ENCODE measurements at places on chromosomes 5 and 9.

DNA sequence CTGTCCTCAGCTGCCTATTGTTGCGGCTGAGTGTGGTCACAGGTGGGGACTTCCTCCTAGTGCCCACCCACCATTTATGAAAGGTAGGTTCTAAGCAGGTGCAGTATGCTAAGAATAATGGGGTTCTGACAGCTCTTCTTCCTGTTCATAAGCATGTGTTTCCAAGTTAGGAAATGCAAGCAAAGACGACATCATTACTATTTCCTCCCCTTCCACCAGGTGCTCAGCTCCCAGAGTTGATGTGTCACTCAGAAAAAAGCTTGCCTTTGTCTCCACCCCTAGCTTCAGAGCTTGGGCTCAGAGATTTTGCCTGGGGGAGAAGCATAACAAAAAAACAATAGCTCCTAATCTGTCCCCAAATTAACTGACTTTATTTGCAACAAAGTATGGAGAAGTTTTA is 1076.7 kb downstream of the NR2F1-AS1 start:
- DNase-seq, result no peak

GRCh38 chr9:112856843-112857242 is 33.8 kb downstream of the SLC46A2 start:
- DNase-seq, result no peak

DNA sequence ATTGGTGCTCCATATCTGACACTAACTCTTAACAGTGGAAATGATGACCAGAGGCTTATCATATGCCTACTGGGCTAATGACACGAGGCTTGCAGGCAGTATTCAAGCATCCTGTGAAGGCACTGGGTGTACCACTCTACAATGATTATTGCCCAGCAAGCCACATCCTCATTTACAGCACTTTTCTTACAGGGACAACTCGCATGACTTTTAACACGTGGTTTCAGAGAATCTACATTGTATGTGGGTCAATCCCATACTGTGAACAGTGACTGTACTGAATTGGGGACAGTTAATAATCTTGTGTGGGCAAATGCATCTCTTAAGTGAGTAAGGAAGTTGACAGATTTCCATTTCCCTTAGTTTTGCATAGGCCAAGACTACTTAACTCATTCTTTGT is 260.0 kb downstream of the TRPM3 start:
- DNase-seq, result no peak

GRCh38 chr5:159907689-159908590 is 8.3 kb upstream of the ADRA1B start:
- DNase-seq, result no peak

DNA sequence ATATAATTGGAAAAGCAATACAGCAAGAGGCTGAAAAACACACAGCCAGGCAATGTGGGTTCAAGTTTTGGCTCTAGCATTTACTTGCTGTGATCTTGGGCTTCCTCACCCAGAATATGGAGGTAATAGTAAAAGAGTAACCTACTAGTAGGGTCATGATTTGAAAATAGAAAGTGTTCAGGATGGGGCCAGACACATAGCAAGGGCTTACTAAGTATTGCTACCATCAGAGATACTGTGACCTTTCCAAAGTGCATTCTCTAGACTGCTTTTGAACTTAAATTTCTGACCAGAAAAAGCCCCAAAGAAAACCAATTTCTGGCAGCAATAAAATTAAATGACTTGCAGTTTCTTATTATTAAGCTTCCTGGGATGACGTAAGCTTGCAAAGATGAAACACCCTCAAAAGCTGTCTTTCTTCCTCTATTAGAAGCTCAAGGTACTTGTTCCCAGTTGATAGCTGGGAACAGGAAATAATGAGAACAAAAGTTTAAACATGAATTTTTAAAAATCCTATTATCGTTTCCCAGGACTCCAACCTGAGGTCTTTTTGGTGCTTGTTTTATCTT is 20.3 kb downstream of the SLC45A2 start:
- DNase-seq, result no peak

DNA sequence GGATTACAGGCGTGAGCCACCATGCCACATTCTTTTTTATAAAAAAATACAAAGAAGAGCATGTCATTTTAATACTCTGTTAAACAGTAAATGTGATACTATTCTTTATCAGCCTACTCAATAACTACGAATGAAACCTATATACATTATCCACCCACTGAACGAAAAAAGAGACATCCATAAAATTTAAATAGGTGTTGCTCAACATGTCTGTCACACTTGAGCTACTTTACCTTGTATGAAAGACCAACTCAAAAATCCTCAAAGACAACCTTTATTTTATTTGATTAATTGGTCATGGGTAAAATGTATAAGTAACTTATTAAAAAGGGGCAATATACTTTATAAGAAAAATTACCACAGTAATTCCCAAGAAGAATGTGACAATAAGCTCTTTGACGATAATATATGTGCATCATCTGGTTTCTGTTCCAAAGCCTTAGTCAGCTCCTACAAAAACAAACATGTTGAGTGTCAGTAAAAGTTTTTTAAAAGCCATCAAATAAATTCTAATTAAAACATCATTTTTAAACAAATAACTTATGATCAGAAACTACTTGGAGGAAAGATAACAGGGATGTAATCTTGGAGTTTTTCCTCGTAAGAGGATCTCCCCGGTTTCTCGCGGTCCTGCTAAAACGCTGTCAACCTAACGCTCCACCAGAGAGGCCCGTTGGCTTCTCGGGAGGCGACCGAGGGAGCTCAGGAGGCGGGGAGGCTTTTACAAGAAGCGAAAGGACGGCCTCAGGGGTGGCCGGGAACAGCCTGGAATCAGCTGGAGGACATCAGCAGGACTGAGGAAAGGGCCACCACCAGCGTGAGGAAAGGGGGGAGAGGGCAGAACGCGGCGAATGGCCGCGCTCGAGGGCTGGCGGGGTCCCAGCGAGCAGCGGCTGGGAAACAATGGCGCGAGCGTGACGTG is 13.5 kb upstream of the ANKRD18B start:
- DNase-seq, result peak; percentile 74

DNA sequence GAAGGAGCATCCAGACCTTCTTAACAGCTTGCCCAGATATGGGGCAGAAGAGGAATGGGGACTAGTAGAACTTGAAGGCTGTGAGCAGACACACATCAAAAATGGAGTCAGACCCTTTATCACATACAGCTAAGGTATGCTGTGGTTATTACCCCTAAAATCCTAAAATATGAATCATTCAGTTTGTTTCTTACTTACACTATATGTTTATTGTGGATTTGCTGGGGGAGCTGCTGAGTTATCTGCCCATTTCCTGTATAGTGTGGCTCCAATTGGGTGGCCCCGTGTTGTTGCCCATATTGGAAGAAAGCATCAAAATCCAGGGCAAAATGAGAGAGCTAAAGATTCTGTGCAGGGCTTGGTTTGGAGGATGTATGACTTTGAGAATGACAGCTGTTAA is 56.9 kb downstream of the AP3S1 start:
- DNase-seq, result no peak

- no peak for DNase-seq
Observed at GRCh38 chr5:153520137-153520536, 29.7 kb downstream of the GRIA1 start.

Measured in C1 segment of cervical spinal cord (tissue), 14 donors.